ENCODE measurements at places on chromosomes 7 and 10.

GRCh38 chr10:77686096-77686495, 48.5 kb upstream of the KCNMA1 start:
- no peak for DNase-seq

GRCh38 chr10:86205306-86206239, 161.0 kb downstream of the GRID1 start:
- no peak for DNase-seq

DNA sequence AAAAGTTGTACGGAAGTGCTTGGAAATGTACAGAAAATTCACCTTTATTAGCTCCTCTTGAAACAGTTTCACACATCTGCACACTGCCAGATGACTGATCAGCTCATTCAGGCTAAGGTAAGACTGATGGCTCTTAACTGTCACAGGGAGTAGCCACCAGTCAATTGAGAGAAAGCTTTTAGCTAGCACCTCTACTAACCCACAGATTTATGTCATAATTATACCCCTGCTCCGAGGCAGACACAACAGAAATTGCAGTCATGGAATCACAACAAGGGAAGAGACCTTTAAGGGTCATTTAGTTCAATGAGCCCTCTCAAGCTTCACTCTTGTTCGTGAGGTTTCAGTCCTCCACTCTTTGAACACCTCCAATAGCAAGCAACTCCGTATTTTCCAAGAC, 235.4 kb downstream of the TRIL start:
- no peak for DNase-seq

GRCh38 chr7:127629268-127629854, 11.4 kb upstream of the PAX4 start:
- peak; percentile 57 for DNase-seq

GRCh38 chr7:4782333-4783291, 7.2 kb downstream of the AP5Z1 start:
- no peak for DNase-seq

DNA sequence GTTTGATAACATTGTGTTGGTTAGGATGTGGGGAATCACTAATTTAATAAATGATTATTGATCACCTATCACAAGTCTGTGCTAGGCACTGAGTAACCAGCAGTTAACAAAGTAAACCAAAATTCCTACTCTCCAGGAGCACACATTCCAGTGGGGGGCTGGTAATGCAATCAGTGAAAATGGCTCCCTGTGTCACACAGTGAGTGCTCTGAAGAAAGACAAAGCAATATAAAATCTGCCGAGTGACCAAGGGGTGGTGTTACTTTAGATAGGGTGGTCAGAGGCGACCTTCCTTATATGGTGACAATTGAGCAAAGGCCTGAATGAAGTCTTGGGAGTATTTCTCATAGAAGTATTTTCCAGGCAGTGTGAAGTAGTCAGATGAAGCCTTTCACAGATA, 13.6 kb upstream of the SMC3 start:
- no peak for DNase-seq

DNA sequence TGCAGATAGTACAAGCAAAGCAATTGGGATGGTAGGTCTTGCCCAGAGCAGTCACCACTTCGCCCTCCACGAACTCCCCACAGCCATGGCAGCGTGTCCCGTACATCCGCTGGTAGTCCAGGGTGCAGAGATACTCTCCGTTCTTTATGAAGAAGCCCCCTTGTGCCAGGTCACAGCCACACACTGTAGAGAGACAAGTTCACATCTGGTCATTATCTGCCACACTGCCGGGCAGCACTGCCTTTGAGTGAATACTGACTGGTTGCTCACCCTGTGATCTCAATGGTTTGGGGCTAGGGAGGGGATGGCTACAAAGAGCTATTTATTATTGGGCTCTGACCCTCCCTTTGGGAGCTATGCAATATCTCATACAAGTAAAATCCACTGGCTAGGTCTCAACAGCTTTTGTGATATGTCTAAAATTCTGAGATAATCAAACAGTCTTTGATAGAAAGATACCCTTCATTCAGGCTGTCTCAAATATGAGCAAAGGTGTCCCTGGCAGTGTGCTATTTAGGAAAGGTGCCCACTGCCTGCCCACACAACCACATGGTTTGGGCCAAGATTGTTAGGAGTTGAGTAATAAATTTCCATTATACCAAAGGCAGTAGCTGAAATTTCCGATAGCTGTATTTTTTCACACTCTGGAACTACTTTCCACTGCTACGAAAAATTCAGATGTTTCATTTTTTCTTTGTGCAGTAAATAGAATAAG, 82.5 kb downstream of the ABLIM1 start:
- no peak for DNase-seq

DNA sequence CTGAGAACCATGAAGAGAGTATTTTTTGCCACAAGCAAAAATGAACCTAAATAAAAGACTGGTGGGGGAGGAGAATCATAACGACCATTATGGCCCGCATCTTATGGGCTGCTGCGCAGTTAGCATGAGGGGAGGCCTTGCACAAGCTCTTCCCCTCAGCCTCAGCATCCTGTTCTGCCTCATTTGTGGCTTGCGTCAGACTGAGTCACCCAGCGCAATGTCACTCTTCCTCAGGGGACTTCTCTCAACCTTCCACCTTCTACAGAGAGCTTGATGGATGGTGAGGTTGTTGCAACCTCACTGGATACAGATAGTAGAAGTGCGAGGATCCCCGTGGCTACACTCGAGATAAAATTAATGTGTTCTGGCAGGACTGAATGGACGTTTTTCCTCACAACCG, 16.8 kb upstream of the GPR15LG start:
- DNase-seq = peak; percentile 59

DNA sequence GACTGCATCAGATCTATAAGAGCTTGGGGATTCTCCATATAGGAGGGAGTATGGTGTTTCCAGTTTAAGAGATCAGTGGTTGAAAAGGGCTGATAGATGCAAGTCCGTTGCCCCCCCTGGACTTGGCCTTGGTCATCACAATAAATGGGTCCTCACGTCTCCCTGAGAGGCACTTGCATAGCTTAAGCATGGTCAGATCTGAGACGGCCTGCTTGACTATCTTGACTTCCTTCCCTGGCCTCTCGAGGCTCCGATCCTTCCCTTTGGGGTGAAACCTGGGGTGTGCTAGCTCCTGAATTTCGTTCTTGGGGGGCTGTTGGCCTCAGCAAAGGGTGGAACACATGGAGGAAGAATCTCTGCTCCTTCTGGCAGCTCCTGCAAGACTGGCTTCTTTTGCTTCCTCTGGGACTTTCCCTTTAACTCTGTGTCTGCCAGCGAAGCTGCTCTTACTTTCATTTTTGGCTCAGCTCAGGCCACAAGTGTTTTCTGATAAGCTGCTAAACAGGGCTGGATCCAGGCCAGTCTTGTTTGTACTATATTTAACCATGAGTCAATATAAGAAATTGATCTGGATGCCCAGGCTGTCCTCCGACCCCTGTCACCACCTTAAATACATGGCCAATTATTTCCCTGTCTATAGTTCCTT, 11.2 kb upstream of the ZNF485 start:
- peak; percentile 68 for DNase-seq
